ENCODE measurements at places on chromosomes 16 and 17. TPM values are rescaled to one million over a fixed set of nuclear protein-coding genes. Genes with fewer than 3 reads are reported as not detected.

GRCh38 chr16:8729779-8730334, 55.4 kb downstream of the ABAT start:
- DNase-seq = no peak

DNA sequence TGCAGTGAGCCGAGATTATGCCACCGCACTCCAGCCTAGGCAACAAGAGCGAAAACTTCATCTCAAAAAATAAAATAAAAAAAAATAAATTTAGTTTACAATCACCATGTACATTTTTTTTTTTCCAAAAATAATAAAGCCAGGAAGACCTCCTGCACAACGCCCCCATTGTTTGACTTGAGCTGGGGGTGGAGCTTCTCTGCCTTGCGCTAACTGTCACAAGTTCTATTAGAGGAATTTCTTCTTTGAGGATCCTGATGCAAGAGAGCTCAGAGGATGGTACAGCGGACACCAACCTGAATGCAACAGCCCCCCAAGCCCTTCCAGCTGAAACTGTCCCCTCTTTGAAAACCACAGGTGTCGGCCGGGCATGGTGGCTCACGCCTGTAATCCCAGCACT, 24.9 kb upstream of the CBX4 start:
- no peak for DNase-seq

GRCh38 chr17:69669441-69670178, 255.1 kb downstream of the MAP2K6 start:
- DNase-seq = no peak

- DNase-seq = no peak
Measured at GRCh38 chr16:86384263-86384649, 126.1 kb upstream of the FOXF1 start.

DNA sequence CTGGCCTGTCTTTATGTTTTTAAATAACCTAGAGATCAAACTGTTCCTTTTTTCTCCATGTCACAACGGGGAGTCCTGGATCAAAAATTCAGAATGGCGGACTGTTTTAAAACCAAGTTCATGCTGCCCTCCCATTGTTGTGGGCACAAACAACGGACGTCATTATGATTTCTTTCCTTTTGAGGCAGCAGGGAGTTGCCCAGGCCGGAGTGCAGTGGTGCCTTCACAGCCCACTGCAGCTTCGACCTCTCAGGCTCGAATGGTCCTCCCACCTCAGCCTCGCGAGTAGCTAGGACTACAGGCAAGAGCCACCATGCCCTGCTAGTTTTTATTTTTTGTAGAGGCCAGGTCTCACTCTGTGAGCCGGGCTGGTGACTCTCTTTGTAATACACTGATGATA, 26.5 kb downstream of the NDE1 start:
- no peak for DNase-seq

GRCh38 chr17:21193031-21193430, 20.9 kb downstream of the TMEM11 start:
- DNase-seq = no peak

DNA sequence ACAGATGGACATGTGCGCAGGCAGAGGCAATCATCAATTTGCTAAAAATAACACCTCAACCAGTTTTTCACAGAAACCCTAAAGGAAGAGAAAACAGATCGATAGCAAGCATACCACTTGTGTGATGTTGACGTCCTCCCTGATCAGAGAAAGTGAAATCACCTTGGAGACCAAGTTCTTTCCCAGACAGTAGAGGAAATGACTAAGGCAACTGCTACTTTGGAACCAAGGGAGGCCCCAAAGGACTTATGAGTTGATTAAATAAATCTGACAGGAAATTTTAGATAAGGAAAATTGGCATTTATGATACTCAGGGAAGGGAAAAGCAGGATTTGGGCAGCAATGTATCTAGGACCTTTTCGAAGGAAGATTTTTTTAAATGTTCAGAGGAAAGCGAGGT, 267.1 kb upstream of the ASIC2 start:
- no peak for DNase-seq

GRCh38 chr16:19295393-19295792, 9.9 kb downstream of the CLEC19A start:
- DNase-seq = no peak

DNA sequence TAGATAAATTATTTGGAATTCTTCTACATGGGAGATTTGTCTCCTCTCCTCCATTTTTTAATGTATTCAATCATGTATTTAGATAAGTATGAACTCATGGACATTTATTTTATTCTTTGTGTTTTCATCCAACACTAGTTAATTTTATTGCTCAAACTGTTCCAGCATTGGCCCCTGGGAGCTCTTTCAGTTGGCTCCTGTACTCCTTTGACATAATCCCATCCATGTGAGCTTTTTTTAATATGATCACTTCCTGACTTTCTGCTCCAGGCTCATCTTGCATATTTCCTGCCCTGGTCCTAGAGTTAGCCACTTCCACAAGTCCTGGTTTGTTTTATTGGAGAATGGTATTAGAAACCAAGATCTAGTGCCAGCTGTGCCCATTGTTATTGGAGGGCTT, 419.0 kb upstream of the CDH11 start:
- no peak for DNase-seq

- DNase-seq = no peak
Measured at GRCh38 chr17:78438271-78438691, 59.8 kb downstream of the PGS1 start.

DNA sequence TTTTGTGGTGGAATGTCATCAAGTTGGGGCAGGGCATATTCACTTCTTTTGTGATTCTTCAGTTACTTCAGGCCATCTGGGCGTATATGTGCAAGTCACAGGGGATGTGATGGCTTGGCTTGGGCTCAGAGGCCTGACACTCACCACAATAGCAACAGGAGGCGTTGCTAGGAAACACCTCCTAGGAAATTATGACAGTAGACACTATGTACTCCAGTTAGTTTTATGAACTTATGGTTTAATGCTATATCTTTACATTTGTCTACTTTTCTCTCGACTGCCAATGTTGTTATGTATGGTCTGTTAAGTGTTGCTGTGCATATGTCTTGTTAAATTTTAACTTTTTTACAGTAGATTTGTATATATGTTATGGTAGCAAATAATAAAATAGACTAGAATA, 788.7 kb upstream of the GOT2 start:
- no peak for DNase-seq

DNA sequence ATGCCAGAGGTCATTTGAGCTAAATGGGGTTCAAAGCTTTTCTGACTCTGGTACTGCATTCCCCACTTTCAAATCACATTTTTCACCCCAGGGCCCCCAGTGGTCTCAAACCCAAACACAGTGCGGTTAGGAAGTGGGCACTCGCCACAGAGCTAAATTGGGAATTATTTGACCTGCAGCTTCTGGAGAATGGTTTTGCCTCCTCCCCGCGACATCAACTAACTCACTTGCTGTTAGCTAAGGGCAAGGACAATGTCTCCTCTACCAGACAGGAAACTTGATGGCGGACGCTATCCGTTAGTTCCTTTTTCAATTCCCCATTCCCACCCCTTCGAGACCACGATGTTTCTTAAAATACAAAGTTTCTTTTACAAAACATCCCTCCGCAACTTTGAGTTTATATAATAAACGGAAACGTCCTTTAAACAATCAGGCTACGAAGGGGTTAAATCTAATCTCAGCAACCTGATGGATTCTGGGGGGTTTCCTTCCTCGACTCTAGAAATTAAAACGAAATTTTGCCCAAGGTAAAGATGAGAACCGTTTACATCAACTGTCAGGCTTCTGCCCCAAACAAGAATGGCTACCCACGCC, 500 bp upstream of the KAT7 start:
- DNase-seq = no peak

- no peak for DNase-seq
Measured at GRCh38 chr17:39872751-39873150, 4.7 kb downstream of the ZPBP2 start.

DNA sequence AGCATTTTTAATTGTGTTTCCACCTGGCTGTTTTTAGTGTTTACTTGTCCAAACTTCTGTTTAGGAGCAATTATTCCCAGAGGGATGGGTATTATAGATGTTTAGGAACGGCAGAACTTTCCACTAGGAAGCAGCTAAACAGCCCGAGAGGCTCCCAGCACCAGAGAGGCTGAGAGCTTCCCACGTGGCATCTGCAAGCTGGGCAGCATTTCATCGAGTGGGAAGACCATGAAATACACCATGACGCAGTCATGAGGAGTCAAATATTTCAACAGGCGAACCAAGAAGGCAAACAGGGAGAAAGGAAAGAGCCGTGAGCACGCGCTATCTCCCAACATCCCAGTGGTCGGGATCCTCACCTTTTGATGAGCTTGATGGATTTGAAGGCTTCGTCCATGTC, 24.1 kb downstream of the TMEM204 start:
- no peak for DNase-seq

KRT12 gene
- not detected for total RNA-seq

EFNB3 gene
- total RNA-seq = 1.6 TPM

DOC2A gene
- 11.0 TPM for total RNA-seq

TMEM114 gene
- not detected for total RNA-seq

MFAP4 gene
- not detected for total RNA-seq

PIK3R5 gene
- total RNA-seq = not detected

VTN gene
- total RNA-seq = not detected

SPATA22 gene
- not detected for total RNA-seq

CHST6 gene
- 4.8 TPM for total RNA-seq

DPEP3 gene
- total RNA-seq = not detected

All from PC-9 (cell line).